CD4-positive, alpha-beta T cell treated with Interleukin-12 subunit alpha and Interleukin-12 subunit beta, for 1 hour (primary cell): ENCODE measurements at places on chromosomes 1 and 21.

GRCh38 chr1:107593501-107594209, 371.3 kb downstream of the VAV3 start:
- DNase-seq = no peak

DNA sequence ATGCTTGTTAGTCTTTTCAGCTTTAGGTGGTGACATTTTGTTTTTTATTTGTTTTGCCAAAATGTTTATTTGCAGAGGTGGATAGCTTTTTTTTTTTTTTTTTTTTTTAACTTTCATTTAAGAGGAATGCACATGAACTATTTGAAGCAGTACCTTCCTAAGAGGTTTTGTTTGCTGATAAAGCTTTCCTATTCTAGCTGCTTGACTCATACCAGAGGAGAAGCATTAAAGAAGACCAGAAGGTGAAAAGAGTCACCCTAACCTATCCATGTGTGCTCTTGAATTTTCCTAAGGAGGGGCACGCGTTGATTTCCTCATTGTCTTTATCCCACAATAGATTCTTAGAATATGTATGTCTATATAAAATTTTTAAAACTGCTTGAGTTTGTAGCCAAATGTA, 57.7 kb downstream of the PRDM2 start:
- no peak for DNase-seq

DNA sequence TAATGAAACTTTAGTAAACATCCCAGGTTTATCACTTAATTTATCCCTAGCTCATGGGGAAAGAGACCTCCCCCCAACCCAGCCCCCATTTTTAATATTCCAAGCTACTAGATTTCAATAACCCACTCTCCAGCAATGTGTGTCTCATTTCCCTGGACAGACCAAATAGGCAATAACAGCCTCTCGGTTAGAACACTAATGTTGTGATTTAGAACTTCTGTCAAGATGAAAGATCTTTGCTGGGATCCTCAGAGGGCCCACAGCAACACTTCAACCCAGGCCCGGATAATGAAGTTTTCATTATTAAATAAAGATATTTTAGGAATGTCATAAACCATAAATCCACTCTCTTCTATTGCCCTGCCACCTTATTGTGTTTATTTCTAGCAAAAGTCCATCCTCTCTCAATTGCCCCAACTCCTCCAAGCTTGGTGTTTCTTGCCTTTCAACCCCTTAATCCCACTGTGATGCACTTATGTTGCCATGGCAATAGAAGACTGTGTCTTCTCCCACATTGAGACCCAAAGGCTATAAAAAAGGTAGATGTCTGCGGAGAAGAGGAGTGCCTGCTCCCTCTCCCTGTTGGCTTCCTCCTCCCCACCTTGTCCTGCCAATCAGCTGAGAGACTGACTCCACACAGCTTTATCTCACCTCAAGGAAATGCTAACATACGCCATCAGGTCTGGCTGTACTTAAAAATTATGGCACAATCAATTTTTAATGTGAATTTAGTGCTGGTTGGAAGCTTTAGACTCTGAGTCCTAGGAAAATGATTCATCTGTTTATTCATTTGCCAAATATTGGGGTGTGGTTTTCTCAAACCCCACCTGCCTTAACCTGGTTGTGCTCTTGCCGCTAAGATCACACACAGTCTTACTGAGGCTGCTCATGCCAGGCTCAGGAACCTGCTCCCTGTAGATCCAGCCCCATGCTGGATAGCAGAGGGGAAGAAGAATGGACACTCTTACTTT, 258.3 kb upstream of the CAMK1G start:
- DNase-seq = no peak

- peak; percentile 86 for DNase-seq
Observed at GRCh38 chr1:2300004-2300771, 72.1 kb downstream of the SKI start.

- DNase-seq = no peak
Observed at GRCh38 chr21:46146856-46147255, 8.5 kb downstream of the FTCD start.

- DNase-seq = no peak
Observed at GRCh38 chr1:153770797-153771196, 4.4 kb upstream of the SLC27A3 start.

- DNase-seq = no peak
Observed at GRCh38 chr1:230303822-230304221, 122.3 kb downstream of the PGBD5 start.

DNA sequence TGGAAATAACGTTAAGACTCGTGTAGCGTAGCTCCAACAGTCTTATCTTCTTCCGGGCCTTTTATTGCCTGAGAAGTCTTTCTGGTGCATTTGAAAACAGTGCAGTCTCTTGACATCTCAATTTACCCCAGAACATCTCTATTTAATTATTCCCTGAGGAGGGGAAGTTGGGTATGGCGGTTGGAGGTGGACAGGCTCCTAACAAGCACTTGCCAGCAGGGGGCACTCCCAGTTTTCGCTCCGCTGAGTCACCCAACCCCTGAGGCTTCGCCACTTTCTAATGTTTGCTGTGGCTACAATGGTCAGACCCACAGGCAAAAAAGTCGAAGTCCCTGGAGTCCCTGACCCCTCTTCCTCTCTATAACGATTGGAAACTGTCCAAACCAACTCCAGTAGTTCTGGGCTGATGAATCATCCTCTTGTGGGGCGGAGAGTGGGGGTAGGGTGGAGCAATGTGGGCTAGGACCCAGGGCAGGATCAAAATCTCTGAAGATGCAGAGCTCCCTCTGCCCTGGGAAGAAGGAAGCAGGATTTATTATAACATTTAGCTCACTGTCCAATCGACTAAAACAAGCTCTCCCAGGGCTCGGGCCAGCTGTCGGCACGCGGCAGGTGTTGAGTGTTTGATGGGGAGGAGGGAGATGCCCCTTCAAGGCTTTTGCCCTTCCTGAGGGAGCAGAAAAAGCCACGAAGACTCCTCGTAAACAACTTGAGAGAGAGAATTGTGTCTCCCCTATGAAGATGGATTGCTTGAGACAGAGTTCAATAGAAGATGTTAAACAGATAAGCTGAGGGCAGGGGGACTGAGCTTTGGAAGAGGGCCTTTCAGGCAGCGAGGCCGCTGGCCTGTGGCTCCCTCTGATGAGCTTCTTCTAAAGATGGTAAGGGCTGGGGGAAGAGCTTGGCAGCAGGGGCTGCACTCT, 85.7 kb downstream of the BRINP2 start:
- no peak for DNase-seq

- no peak for DNase-seq
Observed at GRCh38 chr1:8189931-8190483, 127.9 kb upstream of the SLC45A1 start.

- no peak for DNase-seq
Observed at GRCh38 chr1:63366908-63367214, 566 bp upstream of the ALG6 start.

GRCh38 chr1:9228609-9229008, 6.0 kb upstream of the H6PD start:
- no peak for DNase-seq

DNA sequence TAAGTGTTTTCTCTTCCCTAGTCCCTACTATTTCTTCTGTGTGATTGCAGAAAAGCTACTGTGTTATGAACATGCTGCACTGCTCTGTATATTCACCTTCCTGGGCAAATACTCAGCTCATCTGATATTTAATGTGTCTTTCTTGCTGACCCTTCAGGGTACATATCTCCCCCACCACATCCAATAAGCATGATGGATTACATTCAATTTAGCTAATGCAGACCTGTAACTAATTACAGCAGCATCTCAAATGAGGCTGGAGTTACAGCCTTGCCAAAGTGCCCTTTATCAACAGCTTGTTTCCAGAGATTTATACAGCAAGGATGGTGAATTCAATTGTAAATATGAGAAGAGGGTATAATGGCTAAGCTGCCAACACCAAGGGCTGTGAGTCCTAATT, 144.0 kb downstream of the KCNH1 start:
- no peak for DNase-seq

- DNase-seq = no peak
Observed at GRCh38 chr21:44433791-44434567, 21.3 kb upstream of the LRRC3 start.

- no peak for DNase-seq
Observed at GRCh38 chr1:212485913-212486618, 53.3 kb downstream of the NENF start.

- DNase-seq = peak; percentile 5
Observed at GRCh38 chr1:168179438-168180147, 831 bp downstream of the TIPRL start.

DNA sequence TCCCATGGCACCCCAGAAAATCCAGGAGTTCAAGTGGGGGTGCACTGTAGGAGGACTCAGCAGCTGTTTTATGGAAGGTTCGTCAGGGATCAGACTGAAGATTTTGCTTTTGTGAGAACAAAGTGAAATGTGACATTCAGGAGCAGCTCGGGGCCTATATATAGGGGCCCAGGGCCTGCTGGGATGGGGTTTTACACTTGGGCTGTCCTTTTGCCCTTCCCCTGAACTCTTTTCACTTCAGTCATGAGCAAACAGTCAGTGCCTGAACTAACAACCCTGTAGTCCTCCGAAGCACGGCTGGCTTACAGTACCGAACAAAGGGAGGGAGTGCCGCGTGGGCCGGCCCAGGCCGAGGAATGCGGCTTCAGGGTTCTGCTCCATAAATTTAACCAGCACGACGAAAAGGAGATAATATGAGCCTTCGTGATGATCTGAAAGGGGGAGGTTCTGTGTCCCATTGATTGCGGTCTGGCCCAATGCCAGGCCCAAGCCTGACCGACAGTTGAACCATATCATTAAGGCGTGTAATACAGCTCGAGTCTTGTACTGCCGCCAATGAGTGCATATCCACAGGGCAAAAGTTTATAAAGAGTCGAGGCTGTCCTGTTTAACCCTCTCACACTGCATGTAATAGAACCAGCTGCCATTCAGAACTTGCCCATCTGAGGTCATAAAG, 139.9 kb downstream of the DHRS3 start:
- no peak for DNase-seq

DNA sequence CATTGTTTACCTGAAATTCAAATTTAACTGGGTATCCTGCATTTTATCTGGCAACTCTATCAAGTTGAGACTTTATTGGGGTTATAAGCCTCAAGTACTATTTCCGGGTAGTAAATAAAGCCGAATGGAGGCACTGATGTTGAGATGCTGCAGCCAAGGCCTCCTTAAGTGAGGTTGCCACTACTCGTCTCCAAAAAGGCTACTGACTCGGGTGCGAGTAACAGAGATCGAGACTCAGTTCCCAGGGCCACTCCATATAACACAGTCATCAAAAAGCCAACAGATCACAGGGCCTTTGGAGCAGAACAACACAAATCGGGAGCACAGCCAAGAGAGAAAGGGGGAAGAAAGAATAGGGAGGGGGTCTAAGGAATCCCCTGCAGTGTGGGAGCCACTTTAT, 524 bp downstream of the COPA start:
- DNase-seq = peak; percentile 21

DNA sequence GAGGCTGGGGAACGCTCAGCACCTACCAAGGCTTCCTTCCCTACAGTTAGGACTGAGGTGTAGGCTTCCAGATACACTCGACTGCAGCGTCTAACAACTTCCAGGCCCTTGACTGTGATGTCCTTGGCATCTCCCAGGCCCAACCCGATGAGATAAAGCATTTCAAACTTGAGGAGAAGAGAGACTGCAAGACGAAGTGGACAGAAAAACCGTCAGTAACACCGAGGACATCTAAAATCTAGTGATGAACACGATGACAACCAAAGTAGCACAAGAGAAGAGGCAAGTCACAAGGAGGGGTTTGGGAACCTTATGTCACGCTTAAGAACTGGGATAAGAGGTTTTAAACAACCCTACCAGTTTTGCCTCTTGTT, 314 bp downstream of the DPH5 start:
- peak; percentile 31 for DNase-seq
